Motor neuron (in vitro differentiated cells): ENCODE measurements at places on chromosomes 2 and 18. TPM values are rescaled to one million over a fixed set of nuclear protein-coding genes. Genes with fewer than 3 reads are reported as not detected.

DNA sequence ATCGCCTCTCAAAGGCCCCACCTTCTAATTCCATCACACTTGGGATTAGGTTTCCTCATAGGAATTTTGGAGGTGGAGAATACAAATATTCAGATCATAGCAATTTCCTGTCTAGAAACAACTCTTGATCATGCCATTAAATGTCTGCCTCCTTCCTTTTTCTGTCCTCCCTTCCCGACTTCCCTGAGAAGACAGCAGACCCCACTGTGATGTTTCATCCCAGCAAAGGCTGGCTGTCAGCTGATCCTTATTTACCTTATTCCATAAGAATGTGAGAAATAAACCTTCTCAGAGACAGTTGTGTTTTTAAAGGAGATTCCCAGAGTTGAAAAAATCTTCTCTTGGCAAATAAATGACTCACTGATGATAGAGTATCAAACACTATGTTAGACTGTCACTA, 133.9 kb downstream of the TDRD15 start:
- no peak for ATAC-seq

GRCh38 chr2:37683241-37683640, 11.8 kb upstream of the CDC42EP3 start:
- no peak for ATAC-seq

GRCh38 chr2:112777036-112777435, 7.3 kb downstream of the IL1A start:
- peak; percentile 62 for ATAC-seq

DNA sequence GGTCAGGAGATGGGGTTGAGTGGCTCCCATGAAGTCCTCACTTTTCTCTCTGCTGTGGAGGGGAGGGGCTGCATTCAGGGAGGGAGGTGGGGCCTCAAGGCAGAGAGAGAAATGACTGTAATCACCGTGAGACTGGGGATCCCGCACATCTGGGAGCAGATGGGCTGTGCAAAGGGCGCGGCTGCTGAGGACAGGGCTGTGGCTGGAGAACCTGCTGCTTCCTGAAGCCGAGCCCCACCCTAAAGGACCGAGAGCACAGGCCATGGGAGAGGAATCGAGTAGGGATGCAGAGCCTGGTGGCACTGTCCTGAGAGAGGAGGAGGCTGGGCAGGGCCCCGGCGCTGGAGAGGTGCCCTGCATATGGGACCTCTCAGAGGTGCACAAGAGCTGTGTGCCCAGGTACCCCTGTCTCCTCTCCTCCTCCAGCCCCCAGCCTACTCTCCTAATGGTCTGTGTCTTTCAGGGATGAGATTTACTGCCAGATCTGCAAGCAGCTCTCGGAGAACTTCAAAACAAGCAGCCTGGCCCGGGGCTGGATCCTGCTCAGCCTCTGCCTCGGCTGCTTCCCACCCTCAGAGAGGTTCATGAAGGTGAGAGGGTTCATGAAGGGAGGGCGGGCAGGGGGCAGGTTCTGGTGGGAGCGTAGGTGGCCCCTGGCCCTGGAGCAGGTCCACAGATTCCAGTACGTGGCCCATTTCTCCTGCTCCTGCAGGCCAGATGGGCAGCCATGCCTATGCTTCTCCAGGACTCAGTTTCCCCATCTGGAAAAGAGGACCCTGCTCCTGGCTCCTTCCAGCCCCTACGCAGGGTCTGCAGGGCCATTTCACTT, 25.9 kb upstream of the GPR17 start:
- ATAC-seq = peak; percentile 65

LBX2 gene
- 1.2 and 1.3 TPM in 2 replicates for total RNA-seq
